NCI-H1417 treated with DMSO at 0.1 percent for 48 hours (cell line): ENCODE measurements at places on chromosomes 7 and 10.

DNA sequence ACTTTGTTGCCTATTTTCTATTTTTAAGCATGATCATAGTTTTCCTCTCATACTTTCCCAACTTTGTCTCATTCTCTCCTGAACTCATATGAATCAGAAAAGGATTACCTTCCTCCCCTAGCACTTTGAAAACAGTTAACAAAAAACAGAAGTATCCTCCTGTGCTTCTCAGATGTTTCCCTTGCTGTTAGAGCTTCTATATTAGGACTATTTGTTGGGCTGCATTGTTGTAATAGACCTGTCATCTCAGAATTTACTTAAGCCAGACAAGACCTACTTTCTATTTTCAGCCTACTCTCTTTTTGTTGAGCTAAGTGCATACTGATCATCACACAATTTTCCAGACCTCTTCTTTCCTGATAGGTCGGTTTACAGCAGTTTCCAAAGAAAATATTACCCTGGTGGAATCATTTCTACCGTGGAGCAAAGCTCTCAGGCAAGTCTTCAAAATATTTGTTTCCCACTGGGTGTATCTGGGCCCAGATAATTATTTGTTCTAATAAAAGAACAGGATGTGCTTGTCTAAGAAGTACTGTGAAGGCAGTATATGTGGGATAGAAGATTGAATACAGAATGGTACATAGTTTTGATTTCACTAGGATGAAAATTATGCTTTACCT, 411.9 kb upstream of the KLF6 start:
- no peak for DNase-seq

- DNase-seq, result no peak
These were observed 250.5 kb downstream of the ARHGAP12 start for GRCh38 chr10:31678139-31678536.

DNA sequence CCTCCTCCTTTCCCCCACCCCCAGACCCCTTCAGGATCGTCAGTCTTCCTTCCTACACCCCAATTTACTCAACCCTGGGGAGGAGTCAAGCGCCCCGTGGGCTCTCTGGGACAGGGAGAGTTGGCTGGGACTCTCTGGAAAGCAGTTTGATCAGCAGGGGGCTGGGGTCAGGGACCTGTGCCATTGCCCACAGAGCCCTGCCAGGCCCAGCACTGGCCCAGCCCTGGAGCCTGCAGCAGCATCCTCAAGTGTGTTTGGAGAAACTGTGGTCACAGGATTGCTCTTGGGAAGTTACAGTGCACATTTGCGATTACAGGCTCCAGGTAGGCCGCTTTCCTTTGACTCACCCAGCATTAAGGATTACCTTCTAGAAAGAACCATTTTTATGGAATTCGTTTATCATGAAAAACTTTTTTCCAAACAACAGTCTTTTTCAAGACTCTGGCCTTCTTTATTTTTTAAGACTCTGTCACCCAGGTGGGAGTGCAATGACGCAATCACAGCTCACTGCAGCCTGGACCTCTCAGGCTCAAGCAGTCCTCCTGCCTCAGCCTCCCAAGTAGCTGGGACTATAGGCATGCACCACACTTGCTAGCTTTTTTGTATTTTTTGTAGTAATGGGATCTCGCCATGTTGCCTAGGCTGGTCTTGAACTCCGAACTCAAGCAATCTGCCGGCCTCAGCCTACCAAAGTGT, 50.7 kb downstream of the CHST3 start:
- no peak for DNase-seq

GRCh38 chr7:29815181-29816105, 9.1 kb downstream of the WIPF3 start:
- DNase-seq, result no peak

DNA sequence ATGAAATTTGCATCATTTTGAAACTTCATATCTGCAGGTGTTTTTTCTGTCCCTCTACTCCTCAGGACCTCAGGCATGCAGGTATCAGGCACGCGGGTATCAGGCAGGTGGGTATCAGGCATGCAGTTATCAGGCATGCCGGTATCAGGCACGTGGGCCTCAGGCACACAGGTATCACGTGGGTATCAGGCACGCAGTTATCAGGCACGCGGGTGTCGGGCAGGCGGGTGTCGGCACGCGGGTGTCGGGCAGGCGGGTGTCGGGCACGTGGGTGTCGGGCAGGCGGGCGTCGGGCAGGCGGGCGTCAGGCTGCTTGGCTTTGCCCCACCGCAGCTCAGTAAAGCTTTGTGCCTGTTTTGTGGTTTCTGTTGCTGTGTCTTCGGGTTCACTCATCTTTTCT, 8.7 kb downstream of the SPRN start:
- no peak for DNase-seq
